ENCODE measurements at places on chromosomes 7 and 10.

- DNase-seq, result no peak
Observed at GRCh38 chr7:112152186-112152585, 54.0 kb downstream of the DOCK4 start.

- DNase-seq, result peak; percentile 10
Observed at GRCh38 chr10:118753331-118754228, 1.2 kb downstream of the CACUL1 start.

GRCh38 chr7:95993380-95993779 is 221.0 kb downstream of the DYNC1I1 start:
- DNase-seq, result peak; percentile 80

- DNase-seq, result no peak
Observed at GRCh38 chr10:53573498-53573897, 800.9 kb upstream of the MBL2 start.

DNA sequence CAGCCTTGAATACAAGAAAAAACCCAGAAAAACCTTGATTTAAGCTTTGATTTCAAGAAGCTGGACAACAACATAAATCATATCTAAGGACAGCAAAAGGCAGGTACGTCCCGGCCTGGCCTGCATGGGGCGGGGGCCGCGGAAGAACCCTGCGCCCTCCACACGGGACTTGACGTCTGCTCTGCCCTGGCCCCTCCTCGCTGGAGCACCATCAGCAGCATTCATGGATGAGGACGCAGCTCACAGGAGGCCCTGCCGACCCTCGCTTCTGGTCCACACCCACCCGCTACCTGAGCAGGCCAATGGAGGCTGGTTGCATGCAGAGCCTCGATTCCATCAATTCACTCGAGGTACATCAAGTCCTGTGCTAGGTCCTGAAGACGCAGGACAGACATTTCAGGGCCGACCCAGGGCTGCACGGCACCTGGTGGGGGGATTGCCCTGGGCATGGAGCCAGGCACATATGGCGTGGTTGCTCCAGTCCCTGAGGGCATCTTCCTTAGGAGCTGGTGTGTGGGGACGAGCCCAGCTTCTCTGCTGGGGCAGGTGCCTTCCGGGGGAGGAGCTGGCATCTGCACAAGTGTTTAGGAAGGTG is 63.1 kb upstream of the NKX6-2 start:
- DNase-seq, result no peak

GRCh38 chr7:24718977-24719491 is 38.2 kb downstream of the GSDME start:
- no peak for DNase-seq

DNA sequence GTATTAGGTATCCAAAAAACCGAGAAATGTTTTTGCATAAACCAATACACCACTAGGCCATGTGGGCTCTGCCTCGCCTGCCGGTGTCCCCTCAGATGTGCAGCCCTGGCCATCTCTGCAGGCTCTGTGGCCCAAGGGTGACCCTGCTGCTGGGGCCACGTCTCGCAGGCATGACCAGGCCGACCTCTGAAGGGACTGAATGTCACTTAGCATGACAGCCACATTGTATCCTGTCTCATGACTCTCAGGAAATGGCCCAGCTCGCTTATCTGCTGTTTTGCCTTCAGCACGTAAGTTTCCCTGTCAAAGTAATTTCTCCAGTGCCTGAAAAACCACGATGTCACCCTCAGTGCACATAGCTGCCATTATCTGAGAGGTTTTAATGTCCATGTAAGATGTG is 49.5 kb upstream of the ZNF32 start:
- DNase-seq, result no peak

DNA sequence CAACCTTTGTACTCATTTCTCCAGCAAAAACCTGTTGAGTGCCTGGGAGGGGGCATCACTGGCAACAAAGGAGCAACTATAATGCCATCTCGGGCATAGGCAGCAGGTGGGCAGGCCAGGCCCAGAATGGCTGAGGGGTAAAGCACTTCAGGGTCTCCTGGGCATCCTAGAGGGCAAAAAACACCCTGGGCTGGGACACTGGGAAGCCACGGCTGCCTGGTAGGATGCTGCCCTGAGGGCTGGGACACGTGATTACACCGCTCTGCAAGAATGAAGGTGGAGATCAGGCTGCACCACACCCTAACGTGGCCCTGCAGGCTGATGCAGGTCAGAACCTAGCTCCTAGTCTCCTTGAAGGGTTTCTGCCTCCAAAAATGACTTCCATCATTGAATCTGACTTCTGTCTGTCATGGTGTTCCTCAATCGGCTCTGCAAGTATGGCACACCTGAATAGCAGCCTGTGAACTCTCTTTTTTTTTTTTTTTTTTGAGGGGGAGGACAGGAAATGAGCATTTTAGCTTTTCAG is 4.5 kb upstream of the TRAPPC14 start:
- no peak for DNase-seq

- no peak for DNase-seq
Observed at GRCh38 chr10:31413325-31413724, 94.3 kb downstream of the ZEB1 start.

DNA sequence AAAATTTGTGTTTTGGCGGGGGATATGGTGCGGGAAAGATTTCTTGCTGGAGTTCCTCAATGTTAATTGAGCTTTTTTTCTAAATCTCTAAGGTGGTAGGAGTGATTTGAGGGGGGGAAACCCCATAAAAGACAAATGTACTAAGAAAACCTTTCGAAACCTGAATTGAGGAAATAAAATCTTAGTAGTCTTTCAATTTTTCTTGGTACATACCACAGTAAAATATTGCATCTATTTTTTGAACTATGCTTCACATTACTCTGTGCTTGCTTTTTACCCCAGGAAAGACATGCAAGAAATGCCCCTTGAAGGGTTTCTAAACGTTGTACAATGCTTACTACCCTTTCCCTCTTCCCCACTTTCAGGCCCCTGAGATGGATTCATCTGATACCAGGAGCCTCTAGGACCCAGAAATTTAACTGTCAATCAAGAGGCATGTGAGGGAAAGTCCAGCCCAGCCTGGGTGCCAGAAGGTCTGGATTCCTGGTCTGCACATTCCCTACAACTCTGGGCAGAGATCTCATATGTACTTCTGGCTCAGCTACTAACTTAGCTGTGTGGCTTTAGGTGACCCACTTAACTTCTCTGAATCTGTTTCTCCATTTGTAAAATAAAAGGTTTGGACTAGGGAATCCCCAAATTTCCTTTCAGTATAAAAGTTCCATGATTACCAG is 5.8 kb upstream of the PDCD4 start:
- DNase-seq, result no peak

GRCh38 chr7:77282897-77283296 is 83.3 kb upstream of the FGL2 start:
- no peak for DNase-seq

GRCh38 chr10:133439517-133440461 is 14.0 kb upstream of the SCART1 start:
- no peak for DNase-seq

- peak; percentile 85 for DNase-seq
Observed at GRCh38 chr7:95963446-95963990, 191.2 kb downstream of the DYNC1I1 start.

DNA sequence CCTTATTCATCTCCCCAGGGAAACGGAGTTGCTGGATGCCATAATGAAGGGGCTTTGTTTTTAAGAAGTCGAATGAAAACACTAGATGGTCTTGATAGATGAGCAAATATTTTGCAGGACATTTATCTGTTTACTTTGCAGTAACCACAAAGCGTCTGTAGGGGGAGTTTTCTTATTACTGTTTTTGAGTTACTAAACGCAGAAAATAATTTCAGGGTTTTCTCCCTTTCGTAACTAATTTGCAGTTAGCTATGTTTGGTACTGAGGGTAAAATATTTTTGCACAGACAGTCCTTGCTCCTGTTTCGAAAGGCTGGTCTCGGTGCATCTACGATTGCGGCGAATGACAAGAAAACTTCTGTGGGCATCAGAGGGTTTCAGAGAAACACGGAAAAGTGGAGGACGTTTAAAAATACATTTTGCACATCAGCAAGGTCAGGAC is 505.6 kb upstream of the MKI67 start:
- DNase-seq, result peak; percentile 74

- no peak for DNase-seq
Observed at GRCh38 chr10:72080042-72080975, 8.0 kb downstream of the SPOCK2 start.
